ENCODE measurements at places on chromosomes 5 and 9. TPM values are rescaled to one million over a fixed set of nuclear protein-coding genes. Genes with fewer than 3 reads are reported as not detected.

The RORB gene
- 4.1 TPM for polyA plus RNA-seq

- DNase-seq, result no peak
Measured at GRCh38 chr5:178419196-178419595, 171.0 kb downstream of the COL23A1 start.

- no peak for DNase-seq
Measured at GRCh38 chr9:127091526-127091925, 30.9 kb downstream of the ANGPTL2 start.

DNA sequence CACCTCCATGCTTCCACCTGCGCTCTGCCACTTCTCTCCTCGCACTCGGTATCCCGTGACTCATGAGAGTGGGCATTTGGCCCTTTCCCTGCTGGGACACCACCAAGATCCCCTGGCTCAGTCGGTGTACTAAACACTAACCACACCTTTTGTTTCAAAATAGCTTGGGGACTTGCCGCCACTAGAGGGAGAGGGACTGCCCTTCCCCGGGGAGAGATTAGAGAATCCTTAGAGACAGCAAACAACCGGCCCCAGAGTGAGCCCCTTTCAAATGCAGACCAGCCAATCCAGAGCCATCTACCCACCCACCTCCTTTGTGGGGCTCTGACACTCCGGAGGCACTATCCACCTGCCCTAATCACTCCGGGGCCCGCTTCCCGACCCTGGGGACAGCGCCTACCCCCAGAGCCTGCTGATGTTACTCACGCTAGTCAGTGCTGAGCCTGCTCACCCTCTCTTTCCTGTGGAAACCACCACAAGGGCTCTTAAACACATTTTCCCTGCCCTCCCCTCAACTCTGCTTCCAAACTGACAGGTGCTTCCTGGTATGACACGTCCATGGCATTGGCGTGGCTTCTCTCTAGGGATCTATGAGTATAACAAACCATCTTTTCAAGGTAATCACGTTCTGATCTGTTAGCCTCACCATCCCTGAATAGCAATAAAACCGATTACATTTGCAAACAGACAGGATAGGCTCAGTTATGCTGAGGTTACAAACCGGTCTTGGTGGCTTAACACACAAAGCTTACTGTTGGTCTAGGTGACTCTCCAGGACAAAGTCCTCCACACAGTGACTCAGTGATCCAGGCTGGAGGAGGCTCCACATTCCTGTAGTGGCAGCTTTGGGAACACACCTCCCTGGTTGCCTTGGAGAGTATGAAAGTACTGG, 180.1 kb upstream of the MVB12B start:
- no peak for DNase-seq

DNA sequence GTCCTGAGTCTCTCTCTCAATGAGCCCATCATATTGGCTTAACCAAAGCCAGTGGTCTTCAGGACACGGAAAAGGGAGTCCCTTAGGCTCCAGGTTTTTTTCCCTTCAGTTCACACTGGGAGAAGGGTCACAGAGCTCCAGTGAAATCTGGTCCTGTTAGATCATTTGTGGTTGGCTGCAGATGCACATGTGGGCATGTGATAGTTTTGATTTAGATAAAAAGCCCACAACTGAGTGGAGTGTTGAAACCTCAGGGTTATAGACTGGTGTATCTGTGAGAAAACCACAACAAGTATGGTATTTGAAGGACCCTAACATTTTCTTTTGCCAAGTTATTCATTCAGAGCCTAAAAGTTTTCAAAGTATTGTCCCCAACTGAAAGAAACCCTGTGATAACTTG, 46.7 kb downstream of the PRLR start:
- no peak for DNase-seq

DNA sequence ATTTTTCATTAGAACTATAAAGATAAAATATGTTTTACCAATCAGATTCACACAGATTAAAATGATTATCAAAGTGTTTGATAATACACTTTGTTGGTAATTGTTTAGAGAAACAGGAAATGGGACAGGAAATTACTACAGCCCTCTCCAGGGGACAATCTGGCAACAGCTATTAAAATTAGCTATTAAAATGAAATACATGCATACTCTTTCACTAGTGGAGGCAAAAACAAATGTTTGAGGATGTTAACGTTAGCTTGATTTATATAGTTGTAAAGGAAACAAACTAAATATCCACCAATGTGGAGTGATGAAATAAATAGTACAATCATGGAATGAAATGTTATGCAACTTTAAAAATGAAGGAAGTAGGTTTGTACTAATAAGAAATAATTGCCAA, 53.7 kb downstream of the TARS1 start:
- no peak for DNase-seq

All from brain (organoid and tissue), 16 donors.